Hematopoietic multipotent progenitor cell treated with erythropoietin and hydrocortisone succinate and interleukin-3 and kit ligand, for 6 days (in vitro differentiated cells): ENCODE measurements at places on chromosomes 6 and 20.
A peak's percentile ranks its signal among the peaks of the same experiment; 100 is the strongest.

- DNase-seq, result no peak
Measured at GRCh38 chr6:88815491-88815890, 147.9 kb downstream of the RNGTT start.

DNA sequence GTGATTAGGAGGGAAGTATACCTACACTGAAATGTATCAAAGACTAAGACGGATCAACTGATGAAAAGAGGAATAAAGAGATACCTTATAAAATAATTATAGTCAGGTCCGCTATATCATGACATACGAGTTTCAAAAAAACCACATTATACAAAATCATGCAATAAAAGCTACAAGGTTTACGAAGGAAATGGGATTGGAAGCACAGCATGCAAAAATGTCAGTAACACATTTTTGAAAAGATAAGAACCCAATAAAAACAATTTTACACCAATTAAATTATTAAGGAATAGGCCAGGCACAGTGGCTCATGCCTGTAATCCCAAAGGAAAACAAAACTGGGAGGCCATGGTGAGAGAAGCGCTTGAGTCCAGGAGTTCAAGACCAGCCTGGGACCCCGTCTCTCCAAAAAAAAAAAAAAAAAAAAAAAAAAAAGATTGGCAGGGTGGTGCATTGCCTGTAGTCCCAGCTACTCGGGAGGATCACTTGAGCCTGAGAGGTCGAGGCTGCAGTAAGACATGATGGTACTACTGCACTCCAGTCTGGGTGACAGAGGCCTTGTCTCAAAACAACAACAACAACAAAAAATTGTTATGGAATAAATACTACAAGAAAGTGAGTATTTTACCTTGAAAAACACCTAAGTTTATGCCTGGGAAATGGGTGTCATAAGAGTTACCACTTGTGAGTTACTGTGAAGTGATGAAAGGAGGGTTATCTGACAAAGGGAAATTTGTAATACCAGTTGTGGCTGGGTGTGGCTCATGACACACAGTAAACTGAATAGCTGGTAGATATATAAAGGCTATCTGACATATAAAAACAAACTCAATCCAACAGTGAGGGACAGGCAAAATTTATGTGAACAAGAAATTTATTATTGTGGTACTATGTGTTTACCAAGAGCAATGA lies 45.2 kb downstream of the RANBP9 start:
- peak; percentile 85 for DNase-seq

DNA sequence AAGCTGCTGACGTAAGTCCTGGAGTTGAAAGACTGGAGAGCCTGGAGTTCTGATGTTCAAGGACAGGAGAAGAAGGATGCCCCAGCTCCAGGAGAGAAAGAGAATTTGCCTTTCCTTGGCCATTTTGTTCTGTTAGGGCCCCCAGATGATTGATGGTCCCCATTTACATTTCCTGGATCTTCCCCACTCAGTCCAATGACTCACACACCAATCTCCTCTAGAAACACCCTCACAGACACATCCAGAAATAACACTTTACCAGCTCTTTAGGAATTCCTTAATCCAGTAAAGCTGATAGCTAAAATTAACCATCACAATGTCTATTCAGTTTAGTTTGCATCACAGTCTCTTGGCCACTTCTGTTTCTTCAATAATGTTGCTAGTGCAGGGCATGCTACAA lies 260.2 kb upstream of the IRAK1BP1 start:
- DNase-seq, result no peak

- DNase-seq, result no peak
Measured at GRCh38 chr6:143157131-143157530, 96.4 kb downstream of the AIG1 start.

GRCh38 chr20:36969051-36969450 lies 17.5 kb upstream of the SAMHD1 start:
- no peak for DNase-seq

- DNase-seq, result no peak
Measured at GRCh38 chr6:61210549-61210948, 1075.5 kb downstream of the KHDRBS2 start.

GRCh38 chr6:101163611-101164010 lies 229.9 kb upstream of the GRIK2 start:
- DNase-seq, result no peak

GRCh38 chr6:8551993-8552392 lies 116.6 kb upstream of the SLC35B3 start:
- DNase-seq, result no peak

DNA sequence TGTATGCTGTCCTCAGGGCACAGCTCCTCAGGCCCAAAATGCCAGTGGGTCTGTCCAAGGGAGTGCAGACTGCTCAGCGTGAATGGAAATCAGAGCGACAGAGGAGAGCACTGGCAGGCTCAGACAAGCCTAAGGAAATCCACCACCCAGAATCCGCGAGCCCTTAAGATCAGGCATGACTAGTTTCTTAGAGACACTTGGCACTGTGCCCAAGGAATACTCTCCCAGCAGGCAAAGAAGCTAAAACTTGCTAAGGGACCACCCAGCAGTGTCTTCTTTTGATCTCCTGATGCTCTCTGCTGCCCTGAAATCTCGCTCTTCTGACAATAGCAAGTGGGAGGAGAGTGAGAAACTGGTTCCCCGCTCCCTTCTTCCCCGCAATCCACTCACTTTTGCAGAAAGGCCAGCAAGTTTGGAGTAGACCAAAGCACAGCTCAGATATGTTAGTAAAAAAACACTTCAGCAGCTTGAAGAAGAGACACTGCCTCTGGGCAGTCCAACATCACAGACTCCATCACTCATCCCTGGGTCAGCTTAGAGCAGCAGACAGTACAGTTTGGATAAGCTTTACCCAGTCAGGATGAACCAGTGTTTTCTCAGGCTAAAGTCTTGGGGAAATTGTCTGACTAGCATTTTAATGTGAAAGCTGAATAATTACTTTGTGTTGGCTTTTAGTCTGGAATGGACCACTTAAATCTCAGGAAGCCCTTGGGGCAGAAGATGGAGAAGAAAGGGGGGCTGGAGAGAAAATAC lies 32.4 kb downstream of the TRAF3IP2 start:
- peak; percentile 34 for DNase-seq

- no peak for DNase-seq
Measured at GRCh38 chr20:47306755-47307370, 49.6 kb downstream of the ZMYND8 start.

DNA sequence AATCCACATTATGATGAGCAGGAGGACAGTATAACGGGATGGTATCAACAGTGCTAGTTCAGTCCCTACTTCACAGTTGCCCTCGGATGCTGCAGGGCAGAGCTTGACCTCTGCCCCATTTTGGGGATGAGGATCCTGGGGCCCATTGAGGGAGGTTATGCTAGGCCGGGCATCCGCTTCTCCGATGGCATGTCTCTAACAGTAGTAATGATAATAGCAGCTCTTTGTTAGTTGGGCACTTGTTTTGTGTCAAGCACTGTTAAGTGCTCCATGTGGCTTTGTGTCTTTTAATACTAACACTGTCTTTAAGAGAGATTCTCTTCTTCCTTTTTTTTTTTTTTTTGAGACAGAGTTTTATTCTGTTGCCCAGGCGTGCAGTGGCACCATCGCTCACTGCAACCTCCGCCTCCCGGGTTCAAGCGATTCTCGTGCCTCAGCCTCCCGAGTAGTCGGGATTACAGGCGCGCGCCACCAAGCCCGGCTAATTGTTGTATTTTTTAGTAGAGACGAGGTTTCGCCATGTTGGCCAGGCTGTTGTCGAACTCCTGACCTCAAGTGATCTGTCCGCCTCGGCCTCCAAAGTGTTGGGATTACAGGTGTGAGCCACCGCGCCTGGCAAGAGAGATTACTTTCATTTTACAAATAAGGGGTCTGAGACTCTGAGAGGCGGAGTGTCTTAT lies 1.1 kb downstream of the MAPRE1 start:
- no peak for DNase-seq
